ENCODE measurements at places on chromosomes 11 and 22.

- peak; percentile 76 for DNase-seq
Measured at GRCh38 chr22:23784215-23784732, 2.5 kb upstream of the SMARCB1 start.

- DNase-seq = peak; percentile 86
Measured at GRCh38 chr11:128552783-128553661, 34.3 kb downstream of the ETS1 start.

DNA sequence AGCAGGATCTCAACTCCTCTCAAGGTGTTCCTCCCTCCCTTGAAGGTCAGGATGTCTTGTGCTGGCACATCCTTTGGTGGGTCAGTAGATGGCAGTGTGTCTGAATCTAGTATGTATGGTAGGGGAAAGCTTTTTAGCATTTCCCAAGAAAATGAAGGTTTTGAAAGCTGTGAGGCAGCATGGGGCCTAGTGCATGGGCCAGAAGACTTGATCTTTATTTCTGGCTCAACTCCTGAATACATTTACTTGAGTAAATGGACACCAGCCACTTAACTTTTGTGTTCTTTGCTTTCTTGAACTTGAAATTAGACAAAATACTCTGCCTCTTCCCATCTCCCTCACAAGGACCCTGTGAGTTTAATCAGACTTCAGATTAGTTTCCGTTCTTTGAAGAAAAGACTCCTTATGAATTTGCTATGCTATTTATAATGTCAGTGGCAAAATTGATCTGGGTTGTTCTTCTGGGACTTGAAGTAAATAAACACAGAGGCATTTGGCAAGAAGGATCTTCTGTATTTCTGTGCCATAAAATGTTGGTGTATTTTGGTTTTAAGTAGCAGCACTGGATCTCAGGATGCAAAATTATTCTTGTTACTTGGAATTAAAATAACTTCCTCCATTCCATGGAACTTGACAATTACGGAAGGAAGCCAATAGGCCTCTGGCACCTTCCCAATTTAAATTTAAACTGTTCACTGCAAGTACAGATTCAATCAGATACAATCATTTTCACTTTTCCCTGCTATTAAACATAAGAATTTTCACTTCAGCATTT lies 288.8 kb downstream of the CASP12 start:
- DNase-seq = peak; percentile 74

GRCh38 chr11:125052047-125052446 lies 11.1 kb upstream of the SLC37A2 start:
- DNase-seq = no peak

GRCh38 chr22:30606455-30607299 lies at the start of gene TCN2:
Gene TCN2, plus strand, starts transcription at chr22:30607174. Its CDS starts 158 bp downstream, at chr22:30607332.
- peak; percentile 59 for DNase-seq

DNA sequence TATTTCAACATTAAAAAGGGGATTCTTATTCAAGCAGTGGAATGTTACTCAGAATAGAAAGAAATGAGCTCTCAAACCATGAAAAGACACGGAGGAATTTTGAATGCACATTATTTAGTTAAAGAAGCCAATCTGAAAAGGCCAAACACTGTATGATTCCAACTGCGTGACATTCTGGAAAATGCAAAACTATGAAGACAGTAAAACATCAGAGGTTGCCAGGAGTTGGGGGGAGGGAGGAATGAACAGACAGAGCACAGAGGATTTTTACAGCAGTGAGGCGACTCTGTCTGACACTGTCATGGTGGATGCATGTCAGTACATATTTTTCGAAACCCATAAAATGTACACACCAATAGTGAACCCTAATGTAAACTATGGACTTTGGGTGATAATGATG lies 22.9 kb upstream of the THY1 start:
- DNase-seq = no peak

- DNase-seq = peak; percentile 85
Measured at GRCh38 chr11:73404048-73404447, 27.8 kb downstream of the RELT start.

DNA sequence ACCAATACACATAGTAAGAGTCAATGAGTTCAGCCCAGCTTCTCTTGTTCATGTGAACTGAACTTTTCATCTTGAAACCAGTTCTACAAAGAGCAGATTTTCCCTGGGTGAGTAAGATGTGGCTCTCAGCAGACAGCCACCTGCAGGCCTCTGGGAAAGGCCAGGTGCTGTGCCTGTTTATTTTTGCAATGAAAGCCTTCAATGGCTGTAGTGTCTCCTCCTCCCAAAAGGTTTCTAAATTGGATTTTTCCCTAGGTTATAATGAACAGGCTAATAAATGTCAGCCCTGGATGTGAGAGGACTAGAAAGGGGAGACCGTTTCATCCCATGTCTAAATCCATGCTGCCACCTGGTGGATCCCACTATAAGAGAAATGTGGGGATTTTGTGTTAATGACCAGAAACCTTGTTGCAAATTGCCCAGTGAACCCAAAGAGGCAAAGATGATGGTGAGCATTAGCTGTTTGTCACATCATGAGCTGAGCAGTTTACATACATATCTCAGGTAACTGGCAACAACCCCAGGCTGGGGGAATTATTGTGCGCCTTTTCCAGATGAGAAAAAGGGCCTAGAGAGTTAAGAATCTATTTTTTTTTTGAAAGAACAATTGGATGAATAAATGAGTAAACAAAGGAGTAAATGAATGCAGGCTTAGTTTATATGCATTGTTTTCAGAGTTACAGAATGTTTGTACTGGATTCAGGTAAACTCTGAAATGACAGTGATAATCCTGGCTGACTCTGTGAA lies 12.7 kb downstream of the C11orf91 start:
- DNase-seq = peak; percentile 10

- peak; percentile 4 for DNase-seq
Measured at GRCh38 chr11:115759622-115760460, 255.6 kb upstream of the CADM1 start.

DNA sequence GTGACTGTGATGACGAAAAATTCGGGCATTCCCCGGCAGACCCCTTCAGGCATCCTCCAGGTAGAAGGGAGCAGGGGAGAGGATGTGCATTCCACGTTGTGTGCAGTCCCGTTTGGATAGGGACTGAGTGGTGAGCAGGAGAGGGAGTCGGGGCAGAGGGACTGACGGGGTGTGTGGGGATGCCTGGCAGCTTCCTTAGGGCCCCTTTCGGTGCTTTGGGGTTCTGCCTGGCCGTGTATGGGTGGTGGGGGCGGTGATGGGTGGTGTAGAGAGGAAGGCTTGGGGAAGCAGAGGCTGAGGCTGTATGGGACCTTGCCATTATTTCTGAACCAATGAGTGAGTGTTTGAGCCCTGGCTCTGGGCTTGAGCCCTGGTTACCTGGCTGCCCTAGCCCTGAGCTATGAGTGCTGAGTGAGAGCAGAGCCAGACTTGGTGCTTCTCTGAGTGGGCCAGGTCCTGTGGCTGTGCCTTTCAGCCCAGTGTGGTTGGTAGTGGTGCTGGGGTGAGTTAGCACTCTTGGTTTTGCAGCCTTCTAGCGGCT lies 914 bp downstream of the INPPL1 start:
- DNase-seq = no peak

DNA sequence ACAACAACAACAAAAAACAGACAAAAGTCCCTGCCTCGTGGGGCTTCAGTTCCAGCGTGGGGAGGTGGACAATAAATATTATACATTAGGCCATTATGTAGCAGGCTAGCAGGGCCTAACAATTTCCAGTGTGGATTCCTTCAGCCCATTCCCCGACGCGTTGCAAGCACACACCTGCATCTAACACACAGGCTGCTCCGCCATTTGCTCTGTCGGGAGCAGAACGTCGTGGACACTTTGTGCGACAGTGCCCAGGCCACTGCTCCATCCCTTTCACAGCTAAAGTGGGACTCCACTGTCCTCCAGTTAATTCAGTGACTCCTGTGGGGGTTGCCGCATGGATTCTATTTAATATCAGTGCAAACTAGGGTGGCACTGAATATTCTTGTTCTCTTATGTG lies 10.9 kb upstream of the FGF3 start:
- no peak for DNase-seq

DNA sequence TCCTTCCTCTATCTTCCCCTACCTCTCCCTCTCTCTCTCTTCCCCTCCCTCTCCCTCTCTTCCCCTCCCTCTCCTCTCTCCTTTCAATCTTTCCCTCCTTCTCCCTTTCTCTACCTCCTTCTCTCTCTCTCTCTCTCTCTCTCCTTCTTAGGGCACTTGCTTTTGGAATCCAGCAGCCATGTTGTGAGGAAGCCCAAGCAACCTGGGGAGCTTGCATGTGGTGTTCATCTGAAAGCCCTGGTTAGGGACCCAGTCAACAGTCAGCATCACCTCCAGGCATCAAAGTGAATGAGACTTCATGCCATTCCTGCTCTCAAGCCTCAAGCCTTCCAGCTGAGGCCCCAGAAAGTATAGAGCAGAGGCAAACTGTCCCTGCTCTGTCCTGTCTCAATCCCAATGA lies 65.6 kb upstream of the SHISAL1 start:
- DNase-seq = no peak

DNA sequence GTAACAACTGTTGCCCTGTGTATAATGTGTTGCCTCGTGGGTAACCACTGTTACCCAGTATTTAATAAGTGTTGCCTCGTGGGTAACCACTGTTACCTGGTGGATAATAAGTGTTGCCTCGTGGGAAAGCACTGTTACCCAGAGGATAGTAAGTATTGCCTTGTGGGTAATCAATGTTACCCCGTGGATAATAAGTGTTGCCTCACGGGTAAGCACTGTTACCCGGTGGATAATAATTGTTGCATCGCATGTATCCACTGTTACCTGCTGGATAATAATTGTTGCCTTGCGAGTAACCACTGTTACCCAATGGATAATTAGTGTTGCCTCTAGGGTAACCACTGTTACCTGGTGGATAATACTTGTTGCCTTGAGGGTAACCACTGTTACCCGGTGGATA lies 17.1 kb upstream of the NXPE4 start:
- DNase-seq = no peak

DNA sequence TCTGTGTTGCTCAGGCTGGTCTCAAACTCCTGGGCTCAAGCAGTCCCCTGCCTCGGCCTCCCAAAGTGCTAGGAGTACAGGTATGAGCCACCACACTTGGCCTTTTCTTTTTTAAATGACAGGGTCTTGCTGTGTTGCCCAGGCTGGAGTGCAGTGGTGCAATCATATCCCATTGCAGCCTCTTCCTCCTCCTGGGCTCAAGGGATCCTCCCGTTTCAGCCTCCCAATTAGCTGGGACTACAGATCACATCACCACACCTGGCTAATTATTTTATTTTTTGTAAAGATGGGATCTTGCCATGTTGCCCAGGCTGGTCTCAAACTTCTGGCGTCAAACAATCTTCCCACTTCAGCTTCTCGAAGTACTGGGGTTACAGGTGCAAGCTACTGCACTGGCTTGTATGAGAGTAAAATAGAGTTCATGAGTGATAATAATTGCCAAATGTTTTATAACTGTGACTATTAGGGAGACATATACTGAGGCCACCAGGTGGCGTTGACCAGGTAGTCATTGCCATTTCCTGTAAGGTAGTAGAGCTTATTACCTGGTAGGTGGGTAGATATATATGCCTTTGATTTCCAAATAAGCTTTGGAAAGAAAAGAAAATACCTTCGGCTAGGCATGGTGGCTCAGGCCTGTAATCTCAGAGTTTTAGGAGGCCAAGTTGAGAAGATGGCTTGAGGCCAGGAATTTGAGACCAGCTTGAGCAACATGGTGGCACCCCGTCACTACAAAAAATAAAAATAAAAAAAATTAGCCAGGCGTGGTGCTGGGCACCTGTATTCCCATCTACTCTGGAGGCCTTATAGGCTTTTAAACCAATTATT lies 5.4 kb downstream of the FDX1 start:
- DNase-seq = no peak

- peak; percentile 100 for DNase-seq
Measured at GRCh38 chr11:130124096-130124495, 35.5 kb upstream of the ST14 start.
